Endodermal cell (in vitro differentiated cells): ENCODE measurements at places on chromosomes 16 and 17. TPM values are rescaled to one million over a fixed set of nuclear protein-coding genes. Genes with fewer than 3 reads are reported as not detected.

The PROCA1 gene
- 20.9 and 28.7 TPM in 2 replicates for total RNA-seq

DNA sequence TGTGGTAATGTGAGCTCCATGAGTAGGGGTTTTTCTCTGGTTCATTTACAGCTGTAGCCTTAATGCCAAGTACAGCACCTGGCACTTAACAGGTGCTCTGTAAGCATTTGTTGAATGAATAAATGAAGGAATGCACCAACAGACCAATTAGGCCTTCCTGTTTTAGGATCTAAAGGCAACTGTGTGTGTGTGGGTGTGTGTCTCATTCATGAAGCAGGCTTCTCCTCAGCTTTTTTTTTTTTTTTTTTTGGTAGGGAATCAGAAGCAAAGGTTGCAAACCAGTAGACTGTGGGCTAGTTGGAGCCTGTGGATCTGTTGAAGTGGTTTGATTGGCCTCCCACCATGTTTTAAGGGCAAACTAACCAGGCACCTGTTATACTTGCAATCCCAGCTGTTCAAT, 48.1 kb downstream of the HS3ST2 start:
- H3K36me3 ChIP-seq = no peaks in the 10 kb centered on the region
- H3K27me3 ChIP-seq = no peaks in the 10 kb centered on the region
- H3K27ac ChIP-seq = no peak overlapping the region
- no peak for DNase-seq
- no peaks in the 10 kb centered on the region for H3K4me1 ChIP-seq

DNA sequence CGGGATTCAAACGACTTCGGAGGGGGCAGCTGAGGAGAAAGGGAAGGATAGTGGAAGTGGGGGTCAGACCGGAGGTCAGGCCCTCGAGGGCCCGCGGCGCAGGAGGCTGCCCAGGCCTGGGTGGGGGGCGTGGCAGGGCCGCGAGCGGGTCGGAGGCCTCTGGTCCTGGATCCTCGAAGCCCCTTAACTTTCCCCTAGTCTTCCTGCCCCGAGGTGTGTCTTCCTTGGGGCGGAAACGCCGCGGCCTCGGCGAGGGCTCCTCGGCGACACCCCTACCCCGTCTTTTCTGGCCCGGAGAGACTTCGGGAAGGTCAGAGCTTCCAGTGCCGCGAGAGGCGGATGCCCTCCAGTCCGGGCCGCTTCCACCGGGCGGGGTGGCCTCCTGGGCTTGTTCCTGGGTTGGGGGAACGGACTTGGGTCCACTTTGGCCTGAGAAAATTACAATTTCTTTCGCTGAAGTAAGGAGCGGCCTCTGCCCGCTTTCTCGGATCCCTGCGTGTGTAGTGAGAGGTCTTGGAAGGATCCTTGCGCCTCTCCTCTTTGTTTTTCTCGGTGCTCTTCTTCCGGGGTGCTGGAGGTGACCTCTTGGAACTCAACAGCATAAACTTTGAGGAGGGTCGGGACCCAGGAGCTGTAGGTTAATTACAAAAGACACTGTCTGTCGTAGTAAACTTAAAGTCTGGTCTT, 491 bp downstream of the IST1 start:
- peak overlapping the region; percentile 94 for H3K27ac ChIP-seq
- no peaks in the 10 kb centered on the region for H3K4me1 ChIP-seq
- H3K4me3 ChIP-seq = peak overlapping the region; percentile 99
- H3K36me3 ChIP-seq = peaks cover 19% of the 10 kb centered on the region

The C17orf67 gene
- 0.81 and 1.5 TPM in 2 replicates for total RNA-seq

- DNase-seq = no peak
- no peak overlapping the region for H3K27ac ChIP-seq
- no peak overlapping the region for H3K4me3 ChIP-seq
- no peaks in the 10 kb centered on the region for H3K27me3 ChIP-seq
These were observed 239.2 kb downstream of the PRKCA start for GRCh38 chr17:66541461-66542128.

- peak; percentile 98 for DNase-seq
- peak within 1 kb of the TSS; percentile 94 for H3K27ac ChIP-seq
- no peaks in the 10 kb centered on the region for H3K27me3 ChIP-seq
- H3K4me1 ChIP-seq = no peaks in the 10 kb centered on the region
- peaks cover 13% of the 10 kb centered on the region for H3K36me3 ChIP-seq
- peak within 1 kb of the TSS; percentile 96 for H3K4me3 ChIP-seq
These were observed at the start of gene PFAS for GRCh38 chr17:8248751-8249607. Gene PFAS, plus strand, starts transcription at chr17:8249289. Its CDS starts 4,649 bp downstream, at chr17:8253938.

The FOXL1 gene
- not detected in 3 replicates for total RNA-seq

The LGALS9B gene
- total RNA-seq = not detected in 2 replicates

GRCh38 chr17:74457146-74457819, 9.2 kb upstream of the CD300A start:
- H3K27me3 ChIP-seq = peaks cover 18% of the 10 kb centered on the region
- no peaks in the 10 kb centered on the region for H3K36me3 ChIP-seq
- no peak overlapping the region for H3K4me3 ChIP-seq
- peak; percentile 94 for DNase-seq
- no peak overlapping the region for H3K27ac ChIP-seq

- H3K36me3 ChIP-seq = peaks cover 28% of the 10 kb centered on the region
- H3K27me3 ChIP-seq = no peaks in the 10 kb centered on the region
- peaks cover 5% of the 10 kb centered on the region for H3K4me1 ChIP-seq
- no peak overlapping the region for H3K4me3 ChIP-seq
- DNase-seq = peak; percentile 89
These were observed 15.8 kb downstream of the ANKFY1 start for GRCh38 chr17:4247971-4248388.

DNA sequence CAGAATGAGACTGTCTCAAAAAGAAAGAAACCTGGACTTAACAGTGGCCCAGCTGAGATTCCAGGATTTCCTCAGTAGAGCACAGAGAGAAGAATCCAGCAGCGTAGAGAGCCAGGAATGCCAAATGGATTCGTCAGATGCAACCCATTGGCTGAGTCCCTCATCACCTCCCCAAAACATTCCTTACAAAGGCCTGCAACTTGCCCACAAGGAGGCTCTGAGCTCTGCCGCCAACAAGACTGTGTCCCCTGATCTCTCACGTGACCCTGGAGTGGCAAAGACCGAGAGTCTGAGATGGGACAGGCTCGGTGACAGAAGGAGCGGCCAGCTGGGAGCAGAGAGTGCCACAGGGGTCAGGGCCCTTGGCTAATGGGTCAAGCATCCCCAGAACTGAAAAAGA, 6.9 kb upstream of the CHMP6 start:
- no peak overlapping the region for H3K27ac ChIP-seq
- peak; percentile 93 for DNase-seq
- H3K4me3 ChIP-seq = no peak overlapping the region
- peaks cover 5% of the 10 kb centered on the region for H3K4me1 ChIP-seq
- H3K27me3 ChIP-seq = peaks cover 8% of the 10 kb centered on the region

DNA sequence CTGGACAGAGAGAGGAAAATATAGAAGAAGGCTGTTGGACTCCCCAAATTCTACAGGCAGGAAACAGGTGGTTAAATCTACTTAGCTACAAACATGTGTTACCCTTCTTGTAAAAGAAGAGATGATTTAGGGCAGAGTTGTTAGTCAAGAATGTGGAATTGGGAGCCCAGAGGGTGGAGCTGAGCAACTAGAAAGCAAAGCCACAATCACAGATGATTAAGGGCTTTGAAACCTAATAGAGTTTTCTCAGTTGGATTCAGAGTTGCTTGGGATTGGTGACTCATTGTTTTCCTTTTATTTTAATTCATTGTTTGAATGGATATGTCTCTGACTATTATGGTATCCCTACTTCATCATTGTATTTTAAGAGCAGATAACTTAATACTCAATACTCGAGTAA, 6.2 kb downstream of the ACSM5 start:
- DNase-seq = no peak
- H3K27me3 ChIP-seq = no peaks in the 10 kb centered on the region
- no peak overlapping the region for H3K4me3 ChIP-seq
- H3K36me3 ChIP-seq = no peaks in the 10 kb centered on the region
- H3K4me1 ChIP-seq = no peaks in the 10 kb centered on the region

The KRT12 gene
- not detected in 3 replicates for total RNA-seq

The TMEM208 gene
- total RNA-seq = 36.0 to 46.4 TPM (median 46.0 TPM) in 3 replicates

- no peak for DNase-seq
- H3K27me3 ChIP-seq = no peaks in the 10 kb centered on the region
- peaks cover 26% of the 10 kb centered on the region for H3K36me3 ChIP-seq
- H3K4me1 ChIP-seq = no peaks in the 10 kb centered on the region
- H3K27ac ChIP-seq = no peak overlapping the region
These were observed 90.9 kb upstream of the PLCG2 start for GRCh38 chr16:81688182-81688581.

GRCh38 chr17:4710693-4711634, 532 bp downstream of the ARRB2 start:
- H3K4me3 ChIP-seq = peak overlapping the region; percentile 81
- no peaks in the 10 kb centered on the region for H3K4me1 ChIP-seq
- no peak overlapping the region for H3K27ac ChIP-seq
- H3K36me3 ChIP-seq = no peaks in the 10 kb centered on the region
- DNase-seq = no peak
- H3K27me3 ChIP-seq = no peaks in the 10 kb centered on the region

GRCh38 chr16:80976946-80977345, 29.7 kb downstream of the CMC2 start:
- peaks cover 22% of the 10 kb centered on the region for H3K36me3 ChIP-seq
- no peak for DNase-seq
- H3K4me1 ChIP-seq = no peaks in the 10 kb centered on the region
- H3K27me3 ChIP-seq = no peaks in the 10 kb centered on the region
- no peak overlapping the region for H3K27ac ChIP-seq

GRCh38 chr17:70610161-70610560, 440.8 kb downstream of the KCNJ2 start:
- H3K27me3 ChIP-seq = no peaks in the 10 kb centered on the region
- no peak overlapping the region for H3K27ac ChIP-seq
- no peaks in the 10 kb centered on the region for H3K4me1 ChIP-seq
- H3K4me3 ChIP-seq = no peak overlapping the region
- H3K36me3 ChIP-seq = no peaks in the 10 kb centered on the region

- no peaks in the 10 kb centered on the region for H3K36me3 ChIP-seq
- no peak for DNase-seq
- H3K27me3 ChIP-seq = no peaks in the 10 kb centered on the region
- H3K4me3 ChIP-seq = no peak overlapping the region
- no peak overlapping the region for H3K27ac ChIP-seq
These were observed 8.0 kb upstream of the SULT1A1 start for GRCh38 chr16:28617874-28618273.

- peak; percentile 91 for DNase-seq
- peaks cover 24% of the 10 kb centered on the region for H3K27me3 ChIP-seq
- H3K4me3 ChIP-seq = no peak overlapping the region
These were observed 60.4 kb downstream of the NOG start for GRCh38 chr17:56653877-56654276.

The SLC7A6OS gene
- total RNA-seq = 20.0 and 22.5 TPM in 2 replicates

The KRTAP4-4 gene
- not detected in 3 replicates for total RNA-seq

GRCh38 chr16:66084306-66084705, 282.2 kb upstream of the CDH5 start:
- no peaks in the 10 kb centered on the region for H3K36me3 ChIP-seq
- H3K4me1 ChIP-seq = no peaks in the 10 kb centered on the region
- no peaks in the 10 kb centered on the region for H3K27me3 ChIP-seq
- no peak overlapping the region for H3K27ac ChIP-seq
- no peak for DNase-seq

GRCh38 chr16:10961231-10961630, 16.9 kb downstream of the CLEC16A start:
- no peak overlapping the region for H3K4me3 ChIP-seq
- no peak overlapping the region for H3K27ac ChIP-seq
- DNase-seq = no peak
- peaks cover 33% of the 10 kb centered on the region for H3K36me3 ChIP-seq

DNA sequence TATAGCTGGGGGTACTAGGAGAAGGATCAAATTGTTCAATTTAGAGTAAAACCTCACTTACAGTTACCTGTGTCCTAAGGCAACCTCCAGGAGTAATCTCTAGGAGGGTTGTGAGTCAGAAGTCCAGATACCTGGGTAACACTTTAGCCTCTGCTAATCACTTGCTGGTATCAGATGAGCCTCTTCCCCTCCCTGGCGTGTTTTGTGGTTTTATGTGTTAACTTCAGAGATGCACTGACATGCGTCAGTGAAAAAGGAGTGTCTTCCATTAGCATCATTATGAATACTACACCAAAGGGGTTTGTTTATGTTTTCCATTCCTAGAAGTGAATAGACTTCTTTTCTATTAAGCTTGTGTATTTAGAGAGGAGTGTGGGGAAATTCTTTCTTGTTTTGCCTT, 208.2 kb downstream of the FTO start:
- no peak overlapping the region for H3K4me3 ChIP-seq
- DNase-seq = no peak
- peaks cover 4% of the 10 kb centered on the region for H3K4me1 ChIP-seq
- no peaks in the 10 kb centered on the region for H3K36me3 ChIP-seq

- H3K36me3 ChIP-seq = no peaks in the 10 kb centered on the region
- H3K4me3 ChIP-seq = no peak overlapping the region
- no peaks in the 10 kb centered on the region for H3K27me3 ChIP-seq
- no peak for DNase-seq
- H3K4me1 ChIP-seq = no peaks in the 10 kb centered on the region
- H3K27ac ChIP-seq = no peak overlapping the region
These were observed 51.8 kb upstream of the KDM6B start for GRCh38 chr17:7782240-7782639.

DNA sequence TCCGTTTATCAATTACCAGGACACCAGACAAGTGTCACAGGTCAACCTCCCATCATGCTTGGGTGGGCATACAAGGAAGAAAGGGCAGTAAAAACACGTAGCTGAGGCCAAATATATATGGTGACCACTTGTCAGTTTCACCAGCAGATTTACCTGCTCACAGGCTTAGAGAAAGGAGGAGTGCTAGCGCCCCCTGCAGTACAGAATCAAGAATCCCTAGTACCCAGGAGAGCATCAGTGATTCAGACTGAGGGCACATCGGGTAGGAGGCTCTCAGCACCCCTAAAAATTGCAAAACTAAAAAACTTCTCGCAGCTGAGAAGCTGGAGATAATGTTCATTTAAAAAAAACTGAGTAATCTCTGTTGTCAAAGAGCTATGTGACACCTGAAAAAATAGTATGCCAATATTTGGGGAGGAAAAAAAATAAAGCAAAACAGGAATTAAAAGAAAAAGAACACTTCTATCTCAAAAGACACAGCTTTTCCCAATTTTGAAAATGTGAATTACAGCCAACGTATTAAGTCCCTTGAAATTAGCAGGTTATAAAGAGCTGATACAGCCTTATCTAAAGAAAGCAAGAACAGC, 21.2 kb upstream of the MON1B start:
- H3K4me1 ChIP-seq = no peaks in the 10 kb centered on the region
- H3K27me3 ChIP-seq = peaks cover 4% of the 10 kb centered on the region
- no peak overlapping the region for H3K4me3 ChIP-seq
- H3K27ac ChIP-seq = no peak overlapping the region
- no peaks in the 10 kb centered on the region for H3K36me3 ChIP-seq

GRCh38 chr17:45755050-45755449, 29.1 kb upstream of the CRHR1 start:
- H3K27ac ChIP-seq = no peak overlapping the region
- DNase-seq = no peak
- no peak overlapping the region for H3K4me3 ChIP-seq
- peaks cover 31% of the 10 kb centered on the region for H3K27me3 ChIP-seq
- no peaks in the 10 kb centered on the region for H3K4me1 ChIP-seq
- no peaks in the 10 kb centered on the region for H3K36me3 ChIP-seq
